ENCODE measurements at places on chromosomes 16 and 17. TPM values are rescaled to one million over a fixed set of nuclear protein-coding genes. Genes with fewer than 3 reads are reported as not detected.

DNA sequence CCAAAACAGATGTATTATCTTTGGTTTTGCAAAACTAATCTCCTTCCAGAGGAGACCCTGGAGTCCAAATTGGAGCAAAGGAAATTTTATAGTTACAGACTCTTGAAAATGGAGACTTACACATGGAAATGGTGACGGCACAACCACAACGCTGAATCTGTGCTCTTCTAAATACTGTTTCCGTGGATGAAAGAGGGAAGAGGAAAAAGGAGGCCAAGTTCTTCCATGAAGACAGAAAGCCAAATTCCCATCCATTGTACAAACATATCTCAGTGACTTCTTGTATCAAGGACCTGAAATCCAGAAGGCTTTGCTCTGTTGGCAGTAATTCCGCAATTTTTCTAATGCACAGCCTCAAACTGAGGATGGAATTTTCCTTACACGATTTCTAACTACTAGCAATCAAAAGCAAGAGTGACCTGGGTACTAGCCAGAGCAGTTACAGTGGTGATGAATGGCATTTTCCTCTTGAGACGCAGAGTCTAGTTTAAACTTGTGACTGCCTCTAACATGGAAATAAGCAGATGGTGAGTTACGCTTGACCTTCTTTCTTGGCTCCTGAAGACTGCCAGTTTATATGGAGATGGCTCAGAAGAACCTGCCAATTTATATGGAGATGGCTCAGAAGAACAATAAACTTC is 38.5 kb downstream of the VPS53 start:
- no peak for DNase-seq

DNA sequence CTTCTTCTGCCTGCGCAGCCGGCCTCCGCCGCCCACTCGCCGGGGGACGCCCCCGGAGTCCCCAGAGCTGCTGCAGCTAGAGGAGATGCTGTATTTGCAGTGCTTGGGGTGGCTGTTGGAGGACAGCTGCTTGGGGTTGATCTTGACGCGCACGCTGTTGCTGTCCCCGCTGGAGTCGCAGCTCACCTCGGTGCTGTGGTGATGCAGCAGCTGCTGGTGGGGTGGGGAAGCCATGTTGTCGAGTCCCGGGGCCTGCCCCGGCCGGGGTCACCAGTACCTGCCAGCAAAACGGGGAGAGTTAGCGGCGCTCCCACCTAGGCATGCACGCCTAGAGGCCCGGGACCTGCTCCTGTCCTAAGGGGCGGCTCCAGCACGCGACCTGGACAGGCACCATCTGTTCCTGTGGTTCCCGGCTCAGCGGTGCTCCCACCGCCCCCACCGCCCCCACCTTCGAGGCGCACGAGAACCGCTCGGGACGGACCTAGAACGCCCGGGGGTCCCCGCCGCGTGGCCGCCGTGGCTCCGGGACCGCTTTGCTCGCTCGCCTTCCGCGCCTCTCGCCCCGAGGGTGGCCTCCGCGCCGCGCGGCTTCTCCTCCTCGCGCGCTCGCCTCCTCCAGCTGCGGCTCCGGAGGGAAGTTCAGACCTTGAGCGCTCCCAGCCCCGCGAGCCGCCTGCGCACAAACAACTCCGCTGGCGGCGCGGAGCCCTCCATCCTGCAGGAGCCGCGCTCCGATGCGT is 863 bp downstream of the ADCY9 start:
- DNase-seq: no peak

DNA sequence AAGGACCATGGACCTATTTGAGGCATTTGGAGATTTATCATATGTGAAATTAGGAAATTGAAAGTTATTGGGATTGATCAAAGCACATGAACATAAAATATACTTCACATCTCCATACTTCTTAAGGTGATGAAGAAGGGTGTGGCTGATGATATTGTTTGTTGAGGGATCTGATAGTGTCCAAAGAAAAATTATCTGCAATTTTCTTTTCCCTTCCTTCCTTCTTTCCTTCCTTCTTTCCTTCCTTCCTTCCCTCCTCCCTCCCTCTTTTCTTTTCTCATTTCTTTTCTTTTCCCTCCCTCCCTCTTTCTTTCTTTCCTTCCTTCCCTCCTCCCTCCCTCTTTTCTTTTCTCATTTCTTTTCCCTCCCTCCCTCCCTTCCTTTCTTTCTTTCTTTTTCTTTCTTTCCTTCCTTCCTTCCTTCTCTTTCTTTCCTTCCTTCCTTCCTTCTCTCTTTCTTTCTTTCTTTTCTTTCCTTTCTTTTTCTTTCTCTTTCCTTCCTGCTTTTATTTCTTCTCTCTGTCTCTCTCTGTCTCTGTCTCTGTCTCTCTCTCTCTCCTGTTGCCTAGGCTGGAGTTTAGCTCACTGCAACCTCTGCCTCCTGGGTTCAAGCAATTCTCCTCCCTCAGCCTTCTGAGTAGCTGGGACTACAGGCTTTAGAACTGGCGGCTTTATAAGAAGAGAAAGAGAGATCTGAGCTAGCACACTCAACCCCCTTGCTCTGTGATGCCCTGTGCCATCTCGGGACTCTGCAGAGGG is 20.9 kb upstream of the ITPRIPL2 start:
- no peak for DNase-seq

DNA sequence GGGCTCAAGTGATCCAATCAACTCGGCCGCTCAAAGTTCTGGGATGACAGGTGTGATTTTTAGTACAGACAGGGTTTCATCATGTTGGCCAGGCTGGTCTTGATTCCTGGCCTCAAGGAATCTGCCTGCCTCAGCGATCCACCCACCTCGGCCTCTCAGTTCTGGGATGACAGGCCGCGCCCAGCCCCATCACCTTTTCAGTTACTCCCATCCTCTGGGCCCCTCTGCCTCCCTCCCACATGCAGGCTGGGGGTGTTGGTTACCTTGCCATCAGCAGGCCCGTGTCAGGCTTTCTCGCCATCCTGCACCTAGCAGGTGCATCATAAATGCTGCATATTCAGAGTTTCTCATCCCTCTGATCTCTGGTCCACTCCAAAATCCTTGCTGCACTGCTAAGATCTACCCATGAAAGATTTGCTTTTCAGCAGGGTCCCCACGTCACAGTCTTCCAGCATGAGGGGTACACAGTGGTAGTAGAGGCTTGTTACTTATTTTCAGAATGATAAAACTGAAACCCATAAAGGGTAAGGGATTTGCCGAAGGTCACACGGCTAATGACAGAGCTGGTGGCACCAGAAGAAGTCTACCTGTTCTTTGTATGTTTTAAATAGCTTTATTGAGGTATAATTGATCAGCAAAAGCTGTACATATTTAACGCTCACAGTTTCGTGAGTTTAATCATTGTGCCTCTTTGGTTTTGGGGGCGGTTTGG is 16.6 kb downstream of the PMM2 start:
- no peak for DNase-seq

DNA sequence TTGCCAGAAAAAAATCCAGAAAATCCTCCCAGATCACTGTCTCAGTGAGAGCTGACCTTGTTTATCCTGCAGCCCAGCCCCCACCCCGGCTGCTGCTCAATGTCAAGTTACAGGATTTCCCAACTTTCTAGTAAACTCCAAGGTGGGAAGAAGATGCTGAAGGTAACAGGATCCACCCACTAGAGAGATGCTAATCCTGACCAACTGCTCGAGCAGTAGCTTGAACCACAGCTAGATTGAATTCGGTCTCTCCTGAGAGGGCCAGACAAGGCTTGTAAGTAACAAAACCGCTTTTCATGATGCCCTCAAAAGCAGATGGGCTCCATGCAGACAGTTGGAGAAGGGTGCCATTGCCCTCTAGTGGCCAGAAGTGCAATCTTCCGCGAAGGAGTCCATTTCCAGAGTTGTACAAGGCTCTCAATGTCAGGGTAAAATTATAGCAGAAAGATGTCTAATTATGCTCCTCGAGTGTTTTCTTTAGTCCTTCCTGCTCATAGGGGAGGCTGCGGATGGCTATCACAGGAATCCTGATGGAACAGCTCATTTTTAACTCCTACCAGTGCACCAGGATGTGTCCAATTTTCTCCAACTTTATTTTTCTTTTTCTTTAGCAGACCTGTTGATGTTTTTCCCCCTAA is 3.9 kb downstream of the CDH11 start:
- DNase-seq: peak; percentile 91

- DNase-seq: no peak
Measured at GRCh38 chr16:4402439-4403132, 13.8 kb downstream of the CORO7 start.

DNA sequence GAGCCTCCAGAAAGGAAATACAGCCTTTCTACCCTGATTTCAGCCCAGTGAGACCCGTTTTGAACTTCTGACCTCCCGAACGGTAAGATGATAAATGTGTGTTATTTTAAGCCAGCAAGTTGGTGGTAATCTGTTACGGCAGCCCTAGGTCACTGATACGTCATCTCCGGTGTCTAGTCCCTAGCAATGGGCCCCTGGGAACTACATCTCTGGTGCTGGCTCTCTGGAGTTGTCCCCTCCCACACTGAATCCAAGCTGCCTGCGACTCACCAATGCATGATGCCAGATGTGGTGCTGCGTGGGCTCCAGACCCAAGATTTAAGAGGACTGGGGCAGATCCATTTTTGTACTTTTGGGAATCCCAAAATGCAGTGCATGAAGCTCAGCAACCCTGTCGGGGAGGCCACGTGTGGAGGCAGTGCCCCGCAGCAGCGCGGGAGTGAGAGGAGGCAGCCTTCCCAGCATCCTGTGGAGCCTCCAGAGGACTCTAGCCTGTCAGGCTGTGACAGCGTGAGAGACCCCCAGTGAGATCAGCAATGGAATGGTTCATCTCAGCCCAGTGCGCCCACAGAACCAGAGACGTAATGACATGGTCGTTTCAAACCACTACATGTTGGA is 43.6 kb upstream of the USP7 start:
- no peak for DNase-seq

DNA sequence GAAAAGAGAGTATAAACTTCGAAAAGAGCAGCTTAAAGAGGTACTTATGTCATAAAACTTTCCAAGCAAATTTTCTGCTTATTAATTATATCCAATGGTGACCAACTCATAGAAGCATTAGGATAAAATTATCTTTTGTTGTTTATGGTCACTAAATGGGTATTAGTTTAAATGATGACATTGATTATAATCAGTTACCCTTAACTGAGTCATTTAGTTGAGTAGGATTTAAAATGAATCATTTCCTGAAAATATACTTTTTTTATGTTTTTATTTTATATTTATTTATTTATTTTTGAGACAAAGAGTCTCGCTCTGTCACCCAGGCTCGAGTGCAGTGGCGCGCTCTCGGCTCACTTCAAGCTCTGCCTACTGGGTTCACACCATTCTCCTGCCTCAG is 55.9 kb downstream of the ABHD15 start:
- no peak for DNase-seq

DNA sequence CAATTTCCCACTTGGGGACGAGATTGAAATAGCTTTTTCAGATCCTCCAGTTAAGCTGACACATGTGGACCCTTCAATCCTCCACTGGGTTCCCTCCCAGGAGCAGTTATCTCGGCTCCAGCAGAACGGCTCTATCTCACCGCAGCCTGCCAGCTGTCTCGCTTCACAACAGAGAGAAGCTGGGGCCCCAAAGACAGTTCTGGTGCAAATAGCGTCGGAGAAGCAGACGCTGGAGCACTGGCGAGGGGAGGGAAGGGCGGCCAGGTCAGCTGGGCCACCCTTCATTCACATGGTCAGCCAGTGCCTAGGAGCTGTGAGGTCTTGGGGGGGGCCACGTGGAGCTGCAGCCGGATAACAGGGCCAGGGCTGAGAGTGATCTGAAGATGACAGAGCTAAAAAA is 141.3 kb upstream of the SDK2 start:
- no peak for DNase-seq

- DNase-seq: no peak
Measured at GRCh38 chr16:79609861-79610260, 9.3 kb upstream of the MAF start.

DNA sequence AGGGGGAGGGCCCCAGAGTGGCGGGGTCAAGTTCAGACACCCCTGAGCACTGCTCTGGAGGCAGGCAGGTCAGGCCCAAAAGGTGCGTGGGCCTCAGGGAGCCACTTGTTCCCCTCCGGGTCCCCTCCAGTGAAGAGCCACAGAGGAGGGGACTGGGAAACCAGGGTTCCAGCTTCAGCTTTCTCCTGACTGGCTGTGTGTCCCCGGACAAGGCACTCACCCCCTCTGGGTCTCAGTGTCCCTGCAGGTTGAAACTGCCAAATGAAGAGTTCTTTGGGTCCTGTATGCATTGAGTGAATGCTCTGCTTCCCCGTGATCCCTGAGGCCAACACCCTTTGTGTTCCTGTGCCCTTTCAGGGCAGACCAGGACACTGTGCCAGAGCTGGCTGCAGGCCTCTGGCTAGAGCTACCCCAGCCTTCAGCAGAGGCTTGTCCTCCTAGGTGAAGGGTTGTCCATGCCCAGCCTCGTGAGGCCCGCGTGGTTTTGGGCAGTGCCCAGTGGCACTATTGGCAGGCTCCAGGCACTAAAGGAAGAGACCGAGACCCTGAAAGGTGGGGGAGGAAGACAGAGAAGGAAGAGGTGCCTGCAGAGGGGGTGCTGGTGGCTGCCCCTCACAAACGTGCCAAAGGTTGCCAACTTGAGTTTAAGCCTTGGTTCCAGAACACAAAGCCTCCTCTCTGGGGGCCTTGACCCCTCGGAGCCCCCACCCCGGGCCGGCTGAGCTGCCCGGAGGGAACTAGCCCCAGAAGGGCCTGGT is 13.3 kb upstream of the WNT3 start:
- DNase-seq: no peak

DNA sequence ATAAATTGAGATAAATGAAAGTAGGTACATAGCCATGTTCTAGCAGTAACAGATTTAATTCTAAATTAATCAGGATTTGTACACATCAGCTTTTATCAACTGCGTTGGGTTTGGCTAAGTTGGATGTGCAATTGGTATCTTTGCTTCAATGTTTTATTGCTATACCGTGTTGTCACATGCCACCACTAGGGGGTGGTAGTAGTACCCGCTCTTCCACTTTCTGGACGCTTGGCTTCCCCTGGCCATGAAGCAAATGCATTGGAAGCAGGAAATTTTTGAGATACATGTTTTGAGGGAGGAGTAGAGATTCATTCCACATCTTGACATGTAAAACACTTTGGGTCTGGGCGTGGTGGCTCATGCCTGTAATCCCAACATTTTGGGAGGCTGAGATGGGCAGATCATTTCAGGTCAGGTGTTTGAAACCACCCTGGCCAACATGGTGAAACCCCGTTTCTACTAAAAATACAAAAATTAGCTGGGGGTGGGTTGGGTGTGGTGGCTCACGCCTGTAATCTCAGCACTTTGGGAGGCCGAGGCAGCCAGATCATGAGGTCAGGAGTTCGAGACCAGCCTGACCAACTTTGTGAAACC is 58.6 kb downstream of the EMP2 start:
- no peak for DNase-seq

CARD14 gene
- total RNA-seq: 0.33 TPM

KRT24 gene
- total RNA-seq: 0.42 TPM

SLC52A1 gene
- not detected for total RNA-seq

FAM117A gene
- total RNA-seq: 32.6 TPM

Measured in esophagus muscularis mucosa (tissue), 4 donors.